T-helper 17 cell (primary cell): ENCODE measurements at places on chromosomes 2 and 18. TPM values are rescaled to one million over a fixed set of nuclear protein-coding genes. Genes with fewer than 3 reads are reported as not detected.

GRCh38 chr2:15449556-15450236 is 111.4 kb downstream of the NBAS start:
- peak overlapping the region; percentile 47 for H3K27ac ChIP-seq
- DNase-seq: no peak
- H3K36me3 ChIP-seq: peaks cover 17% of the 10 kb centered on the region
- H3K27me3 ChIP-seq: no peaks in the 10 kb centered on the region

- H3K4me1 ChIP-seq: no peaks in the 10 kb centered on the region
- peaks cover 16% of the 10 kb centered on the region for H3K36me3 ChIP-seq
- no peak overlapping the region for H3K4me3 ChIP-seq
- no peak overlapping the region for H3K27ac ChIP-seq
- no peaks in the 10 kb centered on the region for H3K27me3 ChIP-seq
- DNase-seq: no peak
Observed at GRCh38 chr2:17709897-17710296, 43.7 kb downstream of the SMC6 start.

- H3K27ac ChIP-seq: no peak overlapping the region
- H3K4me3 ChIP-seq: no peak overlapping the region
- peaks cover 2% of the 10 kb centered on the region for H3K36me3 ChIP-seq
- H3K27me3 ChIP-seq: no peaks in the 10 kb centered on the region
- no peaks in the 10 kb centered on the region for H3K4me1 ChIP-seq
Observed at GRCh38 chr2:55361465-55362189, 58.0 kb downstream of the CCDC88A start.

DNA sequence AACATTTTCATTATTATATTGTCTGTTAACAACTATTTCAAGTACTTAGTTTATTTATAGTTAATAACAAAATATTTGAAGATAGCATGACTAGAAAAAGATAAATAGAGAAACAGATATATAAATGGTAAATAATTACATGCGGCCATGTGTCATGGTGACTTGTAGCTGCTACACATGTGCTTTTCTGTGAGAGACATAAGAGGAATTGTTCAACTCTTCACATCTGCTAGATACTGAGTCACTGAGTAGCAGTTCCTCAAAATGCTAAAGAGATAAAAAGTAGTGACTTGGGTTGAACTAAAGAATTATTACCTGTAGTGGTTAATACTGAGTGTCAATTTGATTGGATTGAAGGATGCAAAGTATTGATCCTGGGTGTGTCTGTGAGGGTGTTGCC is 37.5 kb upstream of the SCN9A start:
- H3K27ac ChIP-seq: no peak overlapping the region
- no peak overlapping the region for H3K4me3 ChIP-seq
- no peak for DNase-seq
- H3K4me1 ChIP-seq: no peaks in the 10 kb centered on the region

DNA sequence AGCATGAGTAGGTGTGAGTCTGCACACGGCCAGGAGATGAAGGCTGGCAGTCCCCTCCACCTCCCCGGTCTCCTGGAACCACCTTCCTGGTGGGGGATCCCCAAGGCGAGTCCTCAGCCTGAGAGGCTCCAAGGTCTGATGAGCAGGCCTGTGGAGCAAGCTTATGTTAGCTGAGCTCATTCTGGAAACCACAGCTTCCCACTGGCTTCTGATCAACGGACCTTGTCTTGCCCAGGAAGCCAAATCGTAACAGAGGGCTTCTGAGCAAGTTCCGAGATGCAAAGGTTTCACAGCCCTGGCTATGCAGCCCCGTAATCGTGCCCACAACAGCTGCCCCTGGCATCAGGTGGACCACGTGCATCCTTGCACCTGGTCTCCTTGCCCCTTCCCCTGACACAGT is 28.8 kb upstream of the GPR55 start:
- H3K4me1 ChIP-seq: peaks cover 21% of the 10 kb centered on the region
- H3K27me3 ChIP-seq: peaks cover 52% of the 10 kb centered on the region
- DNase-seq: no peak
- H3K36me3 ChIP-seq: peaks cover 3% of the 10 kb centered on the region

DNA sequence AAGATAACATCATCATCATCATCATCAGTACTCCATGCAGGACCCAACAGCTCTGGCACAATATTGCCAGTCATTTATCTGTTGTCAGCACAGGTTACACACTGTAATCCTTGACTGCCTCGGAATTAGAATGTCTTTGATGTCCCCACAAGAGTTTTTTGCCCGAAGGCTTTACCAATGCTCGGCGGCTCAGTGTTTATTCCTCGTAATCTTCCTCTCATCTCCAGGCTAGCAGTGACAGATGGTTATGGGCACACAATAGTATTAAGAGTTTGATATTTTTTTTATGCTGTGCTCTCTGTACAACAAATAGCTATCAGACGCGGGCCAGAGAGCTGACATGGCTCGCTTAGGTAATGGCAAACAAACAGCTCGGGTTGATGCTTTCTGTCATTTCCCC is 515.2 kb downstream of the ZEB2 start:
- H3K36me3 ChIP-seq: peaks cover 6% of the 10 kb centered on the region
- H3K27ac ChIP-seq: no peak overlapping the region
- no peak for DNase-seq
- H3K27me3 ChIP-seq: no peaks in the 10 kb centered on the region

DNA sequence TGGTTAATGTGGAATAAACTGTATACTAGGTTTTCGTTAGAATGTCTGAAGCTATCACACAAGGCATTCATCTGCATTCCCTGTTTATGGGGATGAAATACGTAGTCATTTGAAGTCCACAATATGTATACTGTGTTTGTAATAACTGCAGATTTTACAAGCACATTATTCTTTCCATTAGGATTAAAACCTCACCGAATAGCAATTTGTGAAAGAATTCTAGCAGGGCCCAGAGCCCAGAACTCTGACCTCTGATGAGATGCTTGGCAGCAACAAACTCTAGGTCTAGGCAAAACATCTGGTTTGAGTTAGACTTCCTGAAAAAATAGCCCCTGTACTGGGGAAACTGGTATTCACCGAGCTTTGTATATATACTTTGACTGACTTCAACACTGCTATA is 158.2 kb downstream of the SRBD1 start:
- H3K4me3 ChIP-seq: no peak overlapping the region
- H3K27ac ChIP-seq: no peak overlapping the region
- no peak for DNase-seq
- no peaks in the 10 kb centered on the region for H3K27me3 ChIP-seq

- DNase-seq: no peak
- H3K4me3 ChIP-seq: no peak overlapping the region
- H3K27me3 ChIP-seq: no peaks in the 10 kb centered on the region
- no peaks in the 10 kb centered on the region for H3K36me3 ChIP-seq
Observed at GRCh38 chr18:4551001-4551360, 95.9 kb upstream of the DLGAP1 start.

DNA sequence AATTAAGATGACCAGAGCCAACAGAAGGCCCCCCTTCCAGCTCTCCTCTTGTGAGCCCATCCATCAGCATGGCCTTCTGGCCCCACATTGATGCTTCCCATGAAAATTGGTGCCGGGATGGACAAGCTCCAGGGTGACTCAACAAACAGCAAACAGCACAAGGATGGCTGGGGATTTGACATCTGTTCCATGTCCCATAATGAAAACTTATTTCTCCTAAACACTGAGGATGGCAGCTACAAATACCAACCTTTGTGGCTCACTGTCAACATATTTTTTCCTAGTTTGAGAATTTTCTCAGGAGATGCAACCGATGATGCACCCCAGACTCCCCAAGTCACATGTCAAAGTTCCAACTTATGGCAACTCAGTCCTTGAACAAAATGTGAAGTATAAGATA is 169.6 kb upstream of the SIX2 start:
- DNase-seq: no peak
- H3K4me1 ChIP-seq: no peaks in the 10 kb centered on the region
- H3K36me3 ChIP-seq: no peaks in the 10 kb centered on the region
- no peak overlapping the region for H3K4me3 ChIP-seq

Gene SNX17
- total RNA-seq: 75.7 TPM

Gene CHST9
- not detected for total RNA-seq
